ENCODE measurements at places on chromosomes 3 and 15.

DNA sequence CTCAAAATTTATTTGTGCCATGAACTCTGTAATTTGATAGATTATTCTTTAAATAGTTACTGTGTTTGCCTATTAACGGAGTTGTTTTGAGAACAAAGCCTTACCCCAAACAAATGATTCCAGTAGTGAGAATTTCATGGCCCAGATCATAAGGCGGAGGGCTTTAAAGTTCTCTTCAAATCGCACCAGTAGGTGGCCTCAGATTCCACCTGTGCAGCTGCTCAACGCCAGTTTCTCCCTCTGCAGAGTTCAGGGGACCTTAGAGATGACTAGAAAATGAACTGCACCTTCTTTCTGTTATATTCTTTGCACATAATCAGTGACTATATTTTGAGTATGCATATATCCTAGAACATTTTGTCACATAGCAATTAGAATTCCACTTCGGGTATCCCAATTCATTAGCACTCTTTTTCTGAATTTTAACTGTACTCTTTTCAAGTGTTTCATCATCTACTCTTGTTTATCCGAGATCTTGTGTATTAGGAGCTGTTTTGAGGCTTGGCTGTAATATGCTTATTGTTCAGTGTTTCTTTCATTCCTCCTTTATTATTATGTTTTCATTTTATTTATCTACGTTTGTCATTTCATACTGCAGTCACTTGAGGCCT, 232.6 kb upstream of the CHRM5 start:
- DNase-seq: peak; percentile 37

- DNase-seq: no peak
Observed at GRCh38 chr3:88248658-88249057, 98.9 kb downstream of the C3orf38 start.

DNA sequence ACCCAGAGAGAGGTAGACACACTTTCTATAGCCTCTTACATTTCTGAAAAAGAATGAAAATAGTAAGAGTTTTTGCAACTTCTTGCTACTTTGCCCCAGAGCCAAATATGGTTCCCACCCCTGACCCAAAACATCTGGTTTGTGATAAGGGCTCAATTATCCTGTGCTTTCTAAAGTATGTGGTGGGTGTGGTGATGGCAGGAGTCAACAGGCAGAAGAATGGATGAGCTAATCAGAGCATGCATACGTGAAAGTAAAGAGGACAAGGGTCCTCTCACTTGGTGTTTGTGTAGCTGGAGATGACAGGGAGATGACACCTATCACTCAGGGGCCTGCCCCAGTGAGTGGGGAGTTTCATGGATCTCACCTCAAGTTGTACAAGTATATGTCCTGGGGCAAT, 19.1 kb downstream of the KBTBD8 start:
- no peak for DNase-seq

DNA sequence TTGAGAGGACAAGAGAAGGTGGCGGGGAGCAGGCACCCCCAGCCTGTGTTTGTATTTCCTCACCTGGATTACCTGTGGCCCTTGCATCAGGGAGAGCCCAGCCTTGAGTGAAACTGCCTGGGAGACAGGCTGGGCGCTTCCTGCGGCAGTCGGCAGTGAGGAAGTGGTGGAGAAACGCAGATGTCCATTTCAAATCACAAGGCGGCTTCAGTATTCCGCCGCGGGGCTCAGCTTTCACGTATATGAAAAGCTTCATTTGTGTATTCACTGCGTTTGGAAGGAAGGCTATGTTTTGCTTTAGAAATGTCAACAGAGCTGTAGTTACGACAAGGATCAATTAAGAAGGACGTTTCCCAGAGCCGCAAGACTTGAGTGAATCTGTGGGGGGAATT, 167.4 kb upstream of the CTDSPL start:
- DNase-seq: no peak

DNA sequence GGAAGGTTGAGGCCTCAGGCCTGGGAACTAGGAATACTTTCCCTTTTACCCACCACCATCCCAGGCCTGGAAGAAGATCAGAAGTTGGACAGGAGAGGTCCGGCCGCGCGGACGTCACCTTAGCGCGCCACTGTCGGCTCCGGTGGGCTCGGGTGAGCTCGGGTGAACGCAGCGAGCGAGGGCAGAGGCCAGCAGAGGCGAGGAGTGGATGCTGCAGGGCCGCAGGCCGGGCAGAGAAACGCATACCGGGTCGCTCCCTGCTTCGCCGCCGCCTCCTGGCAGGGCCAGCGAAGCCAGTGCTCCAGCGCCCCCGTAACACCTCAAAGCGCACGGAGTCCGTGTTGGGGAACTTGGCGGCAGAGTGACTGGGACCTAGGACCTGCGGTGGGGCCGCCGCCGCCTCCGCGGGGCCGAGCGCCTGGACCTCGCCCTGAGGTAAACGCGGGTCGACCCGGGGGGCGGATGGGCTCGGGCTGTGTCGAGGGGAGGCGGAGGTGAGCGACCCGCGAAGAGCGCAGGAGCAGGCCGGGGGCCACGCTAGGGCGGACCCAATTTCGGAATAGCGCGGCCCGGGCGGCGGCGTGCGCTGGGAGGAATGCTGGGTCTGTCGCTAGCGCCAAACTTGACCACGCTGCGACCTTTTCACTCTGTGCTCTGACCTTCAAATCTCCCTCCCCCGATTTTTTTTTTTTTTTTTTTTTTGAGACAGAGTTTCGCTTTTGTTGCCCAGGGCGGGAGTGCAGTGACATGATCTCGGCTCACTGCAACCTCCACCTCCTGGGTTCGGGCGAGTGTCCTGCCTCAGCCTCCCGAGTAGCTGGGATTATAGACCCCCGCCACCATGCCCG, 1.6 kb downstream of the CYP11A1 start:
- DNase-seq: peak; percentile 69

DNA sequence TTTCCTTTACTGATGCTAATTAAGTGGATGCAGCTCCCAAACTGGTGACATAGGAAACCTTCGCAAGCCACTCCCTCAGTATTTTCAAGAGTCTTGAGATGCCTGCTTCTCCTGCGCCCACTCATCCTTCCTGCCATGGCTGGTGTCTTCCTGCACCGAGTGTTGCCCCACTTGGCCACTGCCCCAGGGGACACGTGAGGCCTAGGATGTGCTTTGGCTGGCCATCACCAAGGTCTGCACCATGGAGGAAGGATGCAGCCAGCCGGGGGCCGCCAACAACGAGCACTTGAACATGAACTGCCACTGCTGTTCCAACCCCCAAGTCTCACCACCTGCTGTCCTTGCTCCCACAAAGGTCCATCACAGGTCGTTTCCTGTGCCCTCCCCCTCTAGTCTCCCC, 34.1 kb downstream of the EPHB3 start:
- DNase-seq: no peak

- peak; percentile 12 for DNase-seq
Observed at GRCh38 chr15:39582977-39583595, 2.2 kb downstream of the THBS1 start.

DNA sequence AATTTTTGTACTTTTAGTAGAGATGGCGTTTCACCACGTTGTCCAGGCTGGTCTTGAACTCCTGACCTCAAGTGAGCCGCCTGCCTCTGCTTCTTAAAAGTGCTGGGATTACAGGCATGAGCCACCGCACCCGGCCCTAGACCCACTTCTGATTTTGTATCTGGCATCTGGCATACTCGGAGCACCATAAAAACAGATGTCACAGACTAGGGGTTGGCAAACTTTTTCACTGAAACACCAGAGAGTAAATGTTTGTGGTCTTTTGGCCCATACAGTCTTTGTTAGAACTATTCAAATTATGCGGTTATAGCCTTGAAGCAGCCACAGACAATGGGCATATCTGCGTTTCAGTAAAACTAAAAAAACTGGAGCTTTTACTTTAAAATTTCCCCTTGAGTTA, 110.7 kb downstream of the TJP1 start:
- peak; percentile 50 for DNase-seq

- no peak for DNase-seq
Observed at GRCh38 chr3:65650247-65650646, 388.5 kb downstream of the MAGI1 start.

- DNase-seq: peak; percentile 39
Observed at GRCh38 chr3:16013568-16013967, 160.9 kb upstream of the GALNT15 start.

- peak; percentile 22 for DNase-seq
Observed at GRCh38 chr3:114558271-114558670, 264.4 kb downstream of the TIGIT start.

DNA sequence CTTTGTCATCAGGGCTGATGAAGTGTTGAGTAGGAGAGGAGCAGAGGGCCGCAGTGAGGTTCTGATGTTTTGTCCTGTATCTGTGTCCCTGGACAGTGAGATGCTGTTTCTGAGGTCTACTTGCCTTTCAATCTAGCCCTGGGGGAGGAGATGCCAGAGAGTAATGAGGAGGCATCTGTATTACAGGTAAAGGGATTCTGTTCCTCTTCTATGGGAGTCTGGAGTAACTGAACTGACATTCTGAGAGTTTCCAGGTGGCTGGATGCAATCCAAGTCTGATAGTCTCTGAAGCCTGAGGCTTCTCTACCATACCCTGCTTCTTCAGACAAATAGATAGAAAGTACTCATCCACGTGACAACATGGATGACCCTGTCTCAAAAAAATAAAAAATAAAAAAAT, 60.9 kb downstream of the IL12A start:
- DNase-seq: no peak

All from fibroblast of skin of abdomen (primary cell).